ENCODE measurements at places on chromosomes 4 and X.
A peak's percentile ranks its signal among the peaks of the same experiment; 100 is the strongest.

DNA sequence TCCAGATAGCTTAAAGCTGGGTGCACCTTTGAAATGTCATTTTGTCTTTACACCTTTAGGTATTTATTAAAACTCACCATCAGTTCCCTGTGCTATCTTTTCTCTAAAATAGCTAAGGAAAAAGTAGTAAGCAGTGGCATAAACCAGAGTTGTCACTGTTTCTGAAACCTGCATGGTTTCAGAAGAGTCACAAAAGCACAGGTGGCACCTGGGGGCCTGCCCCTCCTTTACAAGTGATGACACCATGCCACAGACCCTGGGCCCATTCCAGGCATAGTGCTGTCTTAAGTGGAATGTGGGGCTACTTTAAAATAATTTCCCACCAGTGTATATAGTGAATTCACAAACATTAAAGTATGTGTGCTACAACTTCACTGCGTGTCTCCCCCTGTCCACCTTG is 47.8 kb downstream of the DCUN1D4 start:
- DNase-seq, result no peak

DNA sequence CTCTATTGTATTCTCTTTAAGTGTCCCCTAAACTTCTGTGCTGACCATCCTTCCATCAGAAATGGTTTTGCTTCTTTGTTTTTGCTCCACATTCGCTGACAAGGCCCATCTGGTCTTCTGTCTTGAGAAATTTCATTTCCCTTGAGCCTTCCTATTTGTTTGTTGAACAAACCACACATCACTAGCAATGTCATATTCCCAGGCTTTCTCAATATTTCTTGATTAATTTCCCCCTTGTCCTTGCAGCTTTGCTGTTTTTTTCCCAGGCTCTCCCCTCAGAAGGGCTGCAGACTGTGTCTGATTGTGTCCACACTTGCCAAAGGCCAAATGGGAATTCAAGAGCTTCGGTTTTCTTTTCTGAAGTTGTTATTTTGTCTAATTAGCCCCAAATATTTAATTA is 158.9 kb downstream of the MID1IP1 start:
- no peak for DNase-seq

- no peak for DNase-seq
These were observed 374.5 kb downstream of the GRID2 start for GRCh38 chr4:92678292-92678691.

GRCh38 chr4:25457053-25457715 is 80.1 kb downstream of the ANAPC4 start:
- DNase-seq, result no peak

- peak; percentile 71 for DNase-seq
These were observed 4.3 kb downstream of the BLOC1S4 start for GRCh38 chr4:6720202-6720699.

DNA sequence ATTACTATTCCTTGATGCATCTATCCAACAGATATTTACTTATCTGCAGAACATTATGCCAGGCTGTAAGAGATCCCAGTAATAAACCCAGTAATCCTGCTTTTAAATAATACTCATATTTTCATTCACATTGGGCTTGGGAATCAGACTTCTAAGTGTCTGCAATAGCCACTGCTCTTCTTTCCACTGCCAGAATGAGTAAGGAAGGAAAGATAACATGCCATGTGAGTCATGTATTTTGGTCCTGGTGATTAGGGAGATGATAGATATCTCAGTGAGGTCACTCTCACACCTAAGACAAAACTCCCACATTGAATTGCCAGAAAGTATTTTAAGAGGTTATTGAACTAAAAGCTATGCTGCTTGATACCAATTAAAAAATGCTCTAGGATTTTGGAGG is 13.9 kb upstream of the HEPH start:
- DNase-seq, result no peak

DNA sequence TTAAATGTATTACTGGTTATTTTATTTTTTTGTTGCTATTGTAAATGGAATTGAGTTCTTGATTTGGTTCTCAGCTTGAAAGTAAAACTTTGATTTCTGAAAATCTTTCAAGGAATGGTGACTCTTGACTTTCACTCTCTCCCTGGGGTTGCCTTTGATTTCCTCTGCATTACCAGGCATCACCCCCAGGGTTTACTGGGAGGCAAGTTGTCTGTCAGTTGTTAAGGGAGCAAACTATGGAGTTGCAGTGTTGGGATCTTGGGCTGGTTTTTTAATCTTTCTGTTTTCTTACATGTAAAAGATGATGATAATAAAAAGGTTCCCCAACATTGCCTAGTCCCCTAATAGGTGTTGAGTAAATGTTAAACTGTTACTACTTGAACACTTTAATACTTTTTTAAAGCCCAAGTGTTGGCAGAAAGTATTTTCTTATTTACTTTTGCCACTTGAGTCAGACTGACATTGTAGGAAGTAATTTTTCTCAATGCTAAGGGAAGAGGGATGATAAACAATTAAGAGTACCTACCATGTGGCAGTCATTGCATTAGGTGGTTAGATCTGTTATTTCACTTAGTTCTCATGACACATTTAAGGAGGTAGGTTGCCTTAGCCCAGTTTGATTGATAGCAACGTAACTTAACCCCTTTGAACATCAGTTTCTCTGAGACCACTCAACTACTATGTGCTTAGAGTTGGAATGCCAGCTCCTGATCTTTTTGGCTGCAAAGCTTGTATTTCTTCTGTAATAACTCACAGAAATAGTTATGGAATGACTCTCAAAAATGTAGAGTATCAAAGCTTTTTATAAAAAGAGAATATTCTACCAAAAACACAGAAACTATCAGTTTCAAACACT is 67.1 kb downstream of the DCLK2 start:
- DNase-seq, result no peak

DNA sequence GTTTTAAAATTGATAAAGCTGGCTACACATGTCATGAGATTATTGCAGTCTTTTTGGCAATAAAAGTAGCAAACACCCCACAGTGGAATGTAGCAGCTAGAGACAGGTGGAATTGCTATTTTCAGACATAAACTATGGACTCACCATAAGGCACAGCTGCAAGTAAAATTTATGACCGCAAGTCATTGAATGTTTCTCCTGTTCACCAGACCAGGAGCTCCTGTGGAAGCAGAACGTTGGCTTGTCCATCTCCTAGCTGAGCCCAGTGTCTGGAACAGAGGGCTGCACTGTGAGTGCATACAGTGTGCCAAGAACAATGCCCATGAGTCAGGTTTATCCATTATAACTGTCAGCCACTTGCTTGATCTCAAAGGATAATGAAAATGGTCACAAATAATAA is 538.2 kb downstream of the INPP4B start:
- no peak for DNase-seq

DNA sequence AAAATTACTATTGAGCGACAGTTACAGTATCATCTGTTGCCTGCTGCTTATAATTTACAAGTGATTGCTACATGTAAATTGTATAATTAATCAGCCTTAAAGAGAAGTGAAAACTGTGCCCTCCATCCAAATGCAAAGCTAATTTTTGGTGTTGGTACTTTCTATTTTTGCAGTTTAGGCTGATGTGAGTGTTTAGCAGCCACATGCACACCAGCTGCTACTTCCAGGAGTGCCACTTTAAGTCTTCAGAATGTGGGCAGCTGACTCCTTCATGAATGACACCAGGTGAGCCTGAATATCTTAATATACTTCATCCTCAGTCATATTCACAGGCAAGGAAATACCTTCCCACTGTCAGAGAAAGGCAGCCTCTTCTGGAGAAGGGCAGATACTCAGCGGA is 149.8 kb upstream of the RASGEF1B start:
- no peak for DNase-seq

DNA sequence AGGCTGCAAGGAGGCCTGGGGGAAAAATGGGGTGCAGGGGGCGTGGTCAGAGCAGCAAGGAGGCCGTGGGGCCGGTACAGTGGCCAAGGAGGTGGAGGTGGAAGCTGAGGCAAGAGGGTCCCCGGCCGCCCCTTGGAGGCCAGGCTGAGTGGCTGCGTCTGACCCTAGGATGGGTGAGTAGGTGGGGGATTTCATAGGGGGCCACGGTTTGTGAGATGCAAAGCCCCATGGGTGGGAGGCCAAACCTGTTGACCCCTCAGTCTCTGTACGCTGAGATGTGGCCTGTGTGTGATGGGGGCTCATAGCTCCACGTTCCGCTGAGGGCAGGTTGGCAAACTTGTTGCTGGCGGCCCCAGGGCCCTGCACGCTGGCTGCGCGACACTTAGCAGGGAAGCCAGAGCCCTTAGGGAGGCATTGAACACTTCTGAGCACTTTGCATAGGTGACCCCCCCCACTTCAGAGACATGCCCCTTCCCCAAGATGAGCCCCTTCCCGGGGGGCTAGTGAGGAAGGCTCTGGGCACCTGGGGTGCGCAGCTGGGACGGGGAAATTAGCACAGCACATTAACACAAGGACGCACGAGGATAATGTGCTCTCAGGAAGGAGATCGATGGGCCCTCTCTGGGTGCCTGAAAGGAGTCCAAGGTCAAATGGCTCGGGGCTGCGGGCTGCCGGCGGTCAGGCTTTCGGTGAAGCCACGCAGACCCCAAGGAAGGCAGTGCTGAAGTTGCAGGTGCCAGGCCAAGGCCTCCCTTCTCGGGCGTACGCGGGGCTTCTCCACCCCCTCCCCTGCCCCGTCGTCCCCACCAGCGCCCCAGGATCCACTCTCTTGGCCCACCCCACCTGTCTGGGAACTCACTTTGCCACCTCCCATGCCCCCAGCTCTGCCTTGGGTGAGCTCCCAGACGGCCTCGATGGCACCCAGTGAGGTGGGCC is 107.4 kb downstream of the HMX1 start:
- no peak for DNase-seq

- DNase-seq, result no peak
These were observed 997.1 kb downstream of the RAB28 start for GRCh38 chr4:12487000-12487399.

- DNase-seq, result no peak
These were observed 153.0 kb downstream of the KDM6A start for GRCh38 chrX:45026036-45026435.

GRCh38 chr4:155591738-155592143 is 74.9 kb upstream of the GUCY1A1 start:
- DNase-seq, result no peak

GRCh38 chr4:152619556-152619955 is 60.2 kb downstream of the TMEM154 start:
- no peak for DNase-seq

DNA sequence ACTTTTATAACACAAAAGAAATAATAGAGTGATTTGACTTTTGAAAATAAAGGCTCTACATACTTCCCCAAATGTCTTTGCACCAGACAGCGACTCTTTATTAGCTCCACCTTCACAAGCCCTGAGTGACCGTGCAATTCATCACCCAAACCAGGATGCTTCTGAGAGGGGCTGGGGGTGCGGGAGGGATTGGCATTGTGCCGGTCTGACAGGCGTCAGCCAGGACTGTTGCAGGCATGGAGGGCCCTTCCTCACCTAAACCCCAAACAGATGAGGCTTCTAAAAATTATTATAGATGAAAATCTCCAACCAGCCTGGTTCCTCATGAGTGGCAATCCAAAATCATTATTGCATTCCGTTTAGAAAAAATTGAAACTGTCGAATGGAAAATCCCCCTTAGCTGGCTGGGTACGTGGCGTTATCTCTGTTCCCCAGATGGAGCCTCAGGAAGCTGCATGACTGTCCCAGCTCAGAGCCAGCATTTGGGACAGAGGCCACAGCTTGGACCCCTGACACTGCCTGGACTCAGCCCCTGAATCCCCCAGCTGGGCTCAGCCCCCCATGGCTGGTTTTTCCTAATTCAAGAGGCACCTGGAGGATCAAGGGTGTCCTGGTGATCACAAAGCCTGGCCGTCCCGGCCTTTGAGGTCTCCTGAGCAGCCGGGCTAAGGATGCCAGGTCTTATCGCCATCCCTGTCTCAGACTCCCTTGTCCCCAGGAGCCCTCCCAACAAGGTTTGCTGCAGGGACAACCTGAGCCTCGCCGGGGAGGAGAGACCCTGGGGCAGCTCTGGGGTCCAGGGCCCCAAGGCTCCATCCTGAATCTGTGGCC is 60.4 kb downstream of the SORCS2 start:
- no peak for DNase-seq

DNA sequence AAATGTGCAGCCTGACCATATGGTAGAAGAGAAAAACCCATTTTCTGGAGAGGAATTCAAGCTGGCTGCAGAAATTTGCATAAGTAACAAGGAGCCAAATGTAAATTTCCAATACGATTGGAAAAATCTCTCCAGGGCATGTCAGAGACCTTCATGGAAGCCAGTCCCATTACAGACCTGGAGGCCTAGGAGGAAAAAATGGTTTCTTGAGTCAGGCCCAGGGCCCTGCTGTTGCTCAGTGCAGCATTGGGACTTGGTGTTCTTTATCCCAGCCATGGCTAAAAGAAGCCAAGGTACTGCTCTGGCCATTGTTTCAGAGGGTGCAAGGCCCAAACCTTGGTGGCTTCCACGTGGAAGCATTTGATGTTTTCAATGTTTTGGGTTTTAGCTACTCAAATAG is 70.6 kb downstream of the MAGEC2 start:
- no peak for DNase-seq

- DNase-seq, result no peak
These were observed 288.2 kb downstream of the IL1RAPL2 start for GRCh38 chrX:104854188-104854587.

DNA sequence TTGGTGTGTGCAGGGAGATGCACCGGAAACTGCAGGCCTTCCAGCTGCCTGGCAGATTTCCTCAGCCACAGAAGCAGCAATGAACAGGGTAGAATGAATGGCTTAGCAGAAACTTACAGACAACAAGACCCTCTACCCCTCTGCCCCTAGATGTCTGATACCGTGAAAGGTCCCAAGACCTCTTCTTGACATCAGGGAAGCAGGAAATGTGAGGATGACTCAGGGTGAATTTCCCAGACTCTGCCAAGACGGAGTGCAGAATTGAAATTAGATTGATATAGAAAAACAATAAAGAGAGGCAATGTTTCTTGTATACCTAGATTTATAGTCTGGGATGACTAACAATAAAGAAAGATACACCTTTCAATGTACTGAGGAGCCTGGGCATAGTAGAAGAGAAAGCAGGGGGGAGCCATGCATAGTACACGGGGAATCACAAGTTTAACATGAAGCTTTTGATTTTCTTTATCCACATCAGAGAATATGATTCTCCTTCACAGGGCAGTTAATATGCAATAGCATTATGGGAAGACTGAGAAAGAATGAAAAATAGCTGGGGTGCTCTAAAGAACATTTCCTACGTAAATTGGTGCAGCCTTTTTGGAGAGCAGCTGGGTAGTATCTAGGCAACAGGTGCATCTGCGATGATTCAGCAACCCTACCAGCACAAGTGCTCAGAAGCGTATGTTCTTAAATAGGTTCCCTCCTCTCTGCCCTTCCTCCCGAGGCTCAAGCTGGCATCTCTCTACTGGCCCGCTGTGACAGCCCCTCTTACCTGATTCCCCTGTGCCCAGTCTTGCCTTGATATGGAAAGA is 18.3 kb upstream of the CXCR3 start:
- DNase-seq, result no peak

GRCh38 chr4:168208957-168209614 is 109.5 kb downstream of the DDX60 start:
- DNase-seq, result no peak

DNA sequence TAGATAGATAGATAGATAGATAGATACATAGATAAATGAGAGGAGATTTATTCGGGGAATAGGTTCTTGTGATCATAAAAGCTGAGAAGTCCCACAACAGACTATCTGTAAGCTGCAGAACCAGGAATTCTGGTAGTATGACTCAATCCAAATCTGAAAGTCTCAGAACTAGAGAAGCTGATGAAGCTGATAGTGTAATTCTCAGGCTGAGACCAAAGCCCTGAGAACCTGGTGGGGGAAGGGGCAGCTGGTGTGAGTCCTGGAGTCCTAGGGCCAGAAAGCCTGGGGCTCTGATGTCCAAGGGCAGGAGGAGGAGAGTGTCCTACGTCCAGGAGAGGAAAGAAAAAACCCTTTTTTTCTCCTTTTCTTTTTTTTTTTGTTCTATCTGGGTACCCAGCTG is 8.0 kb upstream of the BANK1 start:
- no peak for DNase-seq

GRCh38 chr4:113645771-113646441 is 115.6 kb downstream of the CAMK2D start:
- no peak for DNase-seq
